ENCODE measurements at places on chromosomes 12 and 14.

GRCh38 chr12:48527891-48528670 is 2.6 kb downstream of the OR8S1 start:
- no peak for DNase-seq

GRCh38 chr12:131675126-131676080 is 35.5 kb upstream of the SFSWAP start:
- DNase-seq, result no peak

DNA sequence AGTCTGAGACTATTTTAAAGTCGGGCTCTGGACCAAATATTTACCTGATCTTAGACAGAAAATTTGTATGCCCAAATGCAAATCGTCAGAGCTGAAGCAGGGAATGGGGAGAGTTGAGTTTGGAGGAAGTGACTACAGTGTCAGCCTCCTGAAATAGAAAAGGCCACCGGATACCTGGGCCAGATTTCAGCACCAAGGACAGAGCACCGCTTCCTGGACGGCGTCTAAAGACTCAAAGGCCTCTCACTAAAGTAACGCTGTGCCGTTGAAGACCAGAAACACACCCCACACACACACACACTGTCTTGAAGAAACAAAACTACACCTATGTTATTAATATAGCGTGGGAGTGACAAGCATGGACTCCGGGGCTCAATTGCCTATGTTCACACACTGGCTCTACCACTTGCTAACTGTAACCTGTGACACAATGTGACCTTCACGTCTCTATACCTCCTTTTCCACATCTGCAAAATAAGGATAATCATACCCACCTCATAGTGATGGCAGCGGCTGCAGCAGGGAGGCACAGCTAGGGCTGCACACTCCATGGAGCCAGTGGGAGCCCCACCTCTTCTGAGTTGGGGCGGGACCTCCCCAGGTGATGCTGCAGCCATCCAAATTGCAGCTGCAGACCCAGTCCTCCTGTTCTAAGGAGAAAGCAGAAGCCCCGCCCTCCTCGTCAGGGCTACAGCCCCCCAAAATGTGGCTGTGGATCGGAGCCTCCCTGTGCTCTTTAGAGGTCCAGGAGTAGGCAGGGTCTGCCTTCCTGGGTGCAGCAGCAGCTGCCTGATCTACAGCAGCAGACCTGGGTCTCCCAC is 35.6 kb downstream of the KRT76 start:
- DNase-seq, result no peak

GRCh38 chr14:96136371-96137005 is 68.2 kb upstream of the BDKRB2 start:
- DNase-seq, result no peak

DNA sequence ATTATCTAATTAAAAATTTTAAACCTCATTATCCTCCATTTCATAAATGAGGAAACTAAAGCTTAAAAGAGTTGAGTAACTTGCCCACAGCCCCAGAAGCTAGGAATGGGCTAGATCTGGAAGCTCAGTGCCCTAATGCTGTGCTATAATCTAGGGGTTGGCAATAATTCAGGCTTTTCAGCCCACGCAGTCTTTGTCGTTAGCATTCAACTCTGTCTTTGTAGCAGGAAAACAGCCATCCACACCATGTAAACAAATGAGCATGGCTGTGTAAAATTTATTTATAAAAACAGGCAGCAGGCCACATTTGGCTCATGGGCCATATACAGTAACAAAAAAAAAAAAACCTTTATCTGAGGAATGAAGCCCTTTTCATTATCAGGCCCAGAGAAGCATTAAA is 92.4 kb upstream of the OVCH1 start:
- DNase-seq, result no peak
